ENCODE measurements at places on chromosomes 6 and 20.

- no peaks in the 10 kb centered on the region for H3K4me1 ChIP-seq
- H3K4me3 ChIP-seq, result no peak overlapping the region
- no peak overlapping the region for H3K27ac ChIP-seq
These were observed 31.1 kb upstream of the ENPP4 start for GRCh38 chr6:46098678-46099077.

- no peak for DNase-seq
- H3K4me3 ChIP-seq, result peak overlapping the region; percentile 87
- H3K27me3 ChIP-seq, result no peaks in the 10 kb centered on the region
- peaks cover 29% of the 10 kb centered on the region for H3K4me1 ChIP-seq
These were observed 1.9 kb downstream of the PHIP start for GRCh38 chr6:79076160-79076559.

DNA sequence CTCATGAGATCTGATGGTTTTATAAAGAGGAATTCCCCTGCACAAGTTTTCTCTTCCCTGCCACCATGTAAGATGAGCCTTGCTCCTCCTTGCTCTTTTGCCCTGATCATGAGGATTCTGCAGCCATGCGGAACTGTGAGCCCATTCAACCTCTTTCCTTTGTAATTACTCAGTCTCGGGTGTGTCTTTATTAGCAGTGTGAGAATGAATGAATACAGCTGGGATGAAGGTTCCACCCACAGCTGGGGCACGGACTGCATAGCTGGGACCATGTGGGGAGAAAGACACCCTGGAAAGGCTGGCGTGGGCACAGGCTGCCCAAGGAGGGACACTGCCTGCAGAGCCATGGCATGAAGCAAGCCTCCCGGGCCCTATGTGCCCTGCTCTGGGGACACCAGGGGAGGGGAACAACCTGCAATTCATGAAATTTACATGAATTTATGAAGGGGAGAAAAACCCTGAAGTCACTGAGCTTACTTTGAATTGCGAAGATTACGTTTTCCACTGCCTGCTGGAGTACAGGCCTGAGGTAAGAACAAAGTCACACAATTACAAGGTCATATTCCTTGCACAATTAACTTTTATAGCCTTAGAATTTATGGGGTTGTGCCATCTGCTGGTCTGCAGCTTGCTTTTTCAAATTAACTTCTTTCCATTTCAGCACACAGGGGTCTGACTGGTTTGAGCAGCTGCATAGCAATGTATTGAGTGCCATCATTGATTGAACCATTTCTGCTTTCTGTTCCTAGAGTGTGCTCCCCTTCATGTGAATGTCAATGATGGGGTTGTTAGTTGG, 46.2 kb downstream of the SLC22A1 start:
- no peak overlapping the region for H3K4me3 ChIP-seq
- H3K27ac ChIP-seq, result no peak overlapping the region
- no peaks in the 10 kb centered on the region for H3K4me1 ChIP-seq

DNA sequence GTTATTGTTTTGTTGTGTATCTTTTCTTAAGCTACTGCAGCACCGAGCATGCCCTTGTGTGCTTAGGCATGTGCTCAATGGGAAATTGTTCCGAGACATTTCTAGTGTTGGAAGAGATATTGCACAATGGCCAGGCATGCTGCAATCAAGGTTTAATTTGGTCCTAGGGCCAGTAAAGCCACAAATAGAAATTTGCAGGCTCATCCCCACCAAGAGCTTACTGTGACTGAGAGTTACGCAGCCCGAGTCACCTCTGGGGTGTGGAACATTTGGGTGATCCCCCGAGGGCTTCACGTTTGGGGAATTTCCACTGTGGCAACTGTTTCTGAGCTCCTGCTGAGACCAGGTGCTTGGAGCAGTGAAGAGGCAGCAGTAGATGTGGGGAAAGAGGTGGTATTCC, 65.8 kb downstream of the ADTRP start:
- H3K27ac ChIP-seq, result no peak overlapping the region
- H3K27me3 ChIP-seq, result no peaks in the 10 kb centered on the region
- no peak for DNase-seq
- H3K4me3 ChIP-seq, result no peak overlapping the region
- H3K4me1 ChIP-seq, result no peaks in the 10 kb centered on the region
- no peaks in the 10 kb centered on the region for H3K36me3 ChIP-seq

DNA sequence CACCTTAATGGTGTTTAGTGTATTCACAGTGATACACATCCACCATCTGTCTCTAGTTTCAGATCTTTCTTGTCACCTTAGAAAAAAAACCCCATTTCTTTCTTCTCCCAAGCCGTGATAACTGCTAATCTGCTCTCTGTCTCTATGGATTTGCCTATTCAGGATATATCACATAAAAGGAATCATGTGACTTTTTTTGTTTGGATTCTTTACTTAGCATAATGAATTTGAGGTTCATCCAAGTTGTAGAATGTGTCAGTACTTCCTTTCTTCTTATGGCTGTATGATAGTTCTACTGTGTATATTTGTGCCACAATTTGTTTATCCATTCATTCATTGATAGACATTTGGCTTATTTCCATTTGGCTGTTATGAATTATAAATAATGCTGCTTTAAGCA, 57.1 kb downstream of the ITCH start:
- DNase-seq, result no peak
- H3K27ac ChIP-seq, result no peak overlapping the region
- peaks cover 20% of the 10 kb centered on the region for H3K36me3 ChIP-seq
- no peaks in the 10 kb centered on the region for H3K27me3 ChIP-seq
- no peaks in the 10 kb centered on the region for H3K4me1 ChIP-seq
- no peak overlapping the region for H3K4me3 ChIP-seq

GRCh38 chr6:91196729-91197128, 609.9 kb upstream of the MAP3K7 start:
- no peak for DNase-seq
- H3K36me3 ChIP-seq, result no peaks in the 10 kb centered on the region
- H3K27me3 ChIP-seq, result no peaks in the 10 kb centered on the region
- no peak overlapping the region for H3K4me3 ChIP-seq
- H3K4me1 ChIP-seq, result no peaks in the 10 kb centered on the region

DNA sequence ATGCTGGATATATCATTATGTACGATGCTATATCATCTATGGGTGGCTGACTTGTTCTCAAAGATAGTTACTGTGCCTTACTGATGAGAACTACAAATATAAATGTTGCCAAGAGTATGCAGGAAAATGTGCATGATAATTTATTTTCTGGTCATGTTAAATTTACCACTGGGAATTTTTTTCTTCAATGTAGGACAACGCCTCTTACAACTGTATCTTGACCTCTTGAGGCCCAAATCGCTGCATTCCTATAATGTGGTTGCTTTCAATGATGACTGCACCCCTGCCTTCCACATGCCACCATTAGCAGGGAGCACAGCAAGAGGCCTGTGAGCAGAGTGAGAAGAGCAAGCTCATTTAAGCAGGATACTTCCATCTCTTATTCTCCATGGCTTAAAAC, 5.7 kb upstream of the RALGAPB start:
- no peak overlapping the region for H3K27ac ChIP-seq
- H3K36me3 ChIP-seq, result no peaks in the 10 kb centered on the region
- H3K27me3 ChIP-seq, result no peaks in the 10 kb centered on the region
- no peak overlapping the region for H3K4me3 ChIP-seq
- DNase-seq, result no peak

DNA sequence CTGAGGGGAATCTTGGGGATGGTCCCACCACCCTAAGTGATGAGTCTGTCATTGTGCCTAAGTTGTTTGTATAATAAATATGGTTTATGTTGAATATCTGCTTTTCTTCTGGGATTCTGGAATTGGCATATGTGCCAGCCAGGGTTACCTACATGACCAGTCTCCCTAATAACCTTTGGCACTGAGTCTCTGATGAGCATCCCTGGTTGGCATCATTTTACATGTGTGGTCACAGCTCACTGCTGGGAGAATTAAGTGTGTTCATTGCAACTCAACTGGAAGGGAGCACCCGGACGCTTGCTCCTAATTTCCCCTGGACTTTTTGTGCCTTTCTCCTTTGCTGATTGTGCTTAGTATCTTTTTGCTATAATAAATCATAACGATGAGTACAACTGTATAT, 8.1 kb downstream of the SMAP1 start:
- no peak overlapping the region for H3K27ac ChIP-seq
- no peak for DNase-seq
- H3K36me3 ChIP-seq, result no peaks in the 10 kb centered on the region
- H3K4me1 ChIP-seq, result peaks cover 14% of the 10 kb centered on the region
- no peaks in the 10 kb centered on the region for H3K27me3 ChIP-seq

DNA sequence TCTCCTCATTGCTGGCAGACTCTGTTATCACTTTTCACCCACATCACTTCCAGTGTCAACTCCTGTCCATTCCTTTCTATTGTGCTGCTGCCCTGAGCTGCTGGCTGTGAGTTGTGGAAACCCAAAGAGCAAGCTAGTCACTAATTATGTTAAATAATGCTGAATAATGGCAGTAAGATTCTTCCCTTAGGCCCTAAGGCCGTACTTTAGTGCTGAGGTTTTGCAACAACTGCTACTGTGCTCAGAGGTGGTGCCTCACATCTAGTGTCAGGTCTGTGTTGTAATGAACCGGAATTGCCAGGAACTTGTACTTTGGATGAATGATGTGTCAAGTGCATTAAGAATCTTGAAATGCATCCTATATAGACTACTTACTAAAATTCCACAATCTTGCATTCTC, 372.2 kb upstream of the RNF217 start:
- no peaks in the 10 kb centered on the region for H3K4me1 ChIP-seq
- H3K27ac ChIP-seq, result no peak overlapping the region
- no peaks in the 10 kb centered on the region for H3K36me3 ChIP-seq
- no peak for DNase-seq
- no peaks in the 10 kb centered on the region for H3K27me3 ChIP-seq
- no peak overlapping the region for H3K4me3 ChIP-seq

DNA sequence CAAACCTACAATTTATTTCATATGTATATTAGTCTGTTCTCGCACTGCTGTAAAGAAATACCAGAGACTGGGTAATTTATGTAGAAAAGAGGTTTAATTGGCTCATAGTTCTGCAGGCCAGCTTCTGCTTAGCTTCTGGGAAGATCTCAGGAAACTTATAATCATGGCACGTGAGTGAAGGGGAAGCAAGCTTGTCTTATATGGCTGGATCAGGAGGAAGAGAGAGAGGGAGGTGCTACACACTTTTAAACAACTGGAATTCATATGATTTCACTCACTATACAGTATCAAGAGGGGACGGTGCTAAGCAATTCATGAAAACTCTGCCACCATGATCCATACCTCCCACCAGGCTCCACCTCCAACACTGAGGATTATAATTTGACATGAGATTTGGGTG, 29.9 kb downstream of the PHACTR2 start:
- H3K27ac ChIP-seq, result no peak overlapping the region
- H3K4me1 ChIP-seq, result no peaks in the 10 kb centered on the region
- H3K27me3 ChIP-seq, result no peaks in the 10 kb centered on the region
- no peaks in the 10 kb centered on the region for H3K36me3 ChIP-seq

DNA sequence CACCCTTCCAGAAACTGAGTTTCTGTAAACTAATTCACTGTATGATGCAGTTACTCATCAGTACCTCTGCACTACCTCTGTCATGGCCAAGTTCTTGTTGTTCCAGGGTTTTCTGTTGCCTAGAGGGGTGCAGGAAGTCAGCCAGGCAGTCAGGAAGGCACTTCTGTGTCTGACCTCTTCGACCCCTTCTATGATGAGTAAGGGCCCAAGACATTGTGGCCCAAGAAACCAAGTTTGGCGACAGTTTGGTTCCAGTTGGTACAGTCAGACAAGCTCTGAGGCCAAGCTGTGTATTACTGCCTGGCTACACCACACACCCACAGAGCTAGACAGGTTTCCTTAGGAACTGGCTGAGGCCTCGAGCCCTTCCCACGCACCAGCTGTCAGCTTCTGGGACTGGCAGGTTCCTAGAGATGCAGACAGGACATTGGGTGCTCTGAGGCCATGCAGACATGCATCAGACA, 41.2 kb downstream of the TRAF3IP2 start:
- no peaks in the 10 kb centered on the region for H3K36me3 ChIP-seq
- DNase-seq, result no peak
- no peak overlapping the region for H3K4me3 ChIP-seq
- peak overlapping the region; percentile 83 for H3K27ac ChIP-seq
- peaks cover 47% of the 10 kb centered on the region for H3K4me1 ChIP-seq

GRCh38 chr6:40543776-40544175, 43.4 kb downstream of the LRFN2 start:
- no peaks in the 10 kb centered on the region for H3K4me1 ChIP-seq
- H3K27me3 ChIP-seq, result peaks cover 5% of the 10 kb centered on the region
- no peak for DNase-seq
- no peak overlapping the region for H3K27ac ChIP-seq
- H3K36me3 ChIP-seq, result no peaks in the 10 kb centered on the region
- H3K4me3 ChIP-seq, result no peak overlapping the region

DNA sequence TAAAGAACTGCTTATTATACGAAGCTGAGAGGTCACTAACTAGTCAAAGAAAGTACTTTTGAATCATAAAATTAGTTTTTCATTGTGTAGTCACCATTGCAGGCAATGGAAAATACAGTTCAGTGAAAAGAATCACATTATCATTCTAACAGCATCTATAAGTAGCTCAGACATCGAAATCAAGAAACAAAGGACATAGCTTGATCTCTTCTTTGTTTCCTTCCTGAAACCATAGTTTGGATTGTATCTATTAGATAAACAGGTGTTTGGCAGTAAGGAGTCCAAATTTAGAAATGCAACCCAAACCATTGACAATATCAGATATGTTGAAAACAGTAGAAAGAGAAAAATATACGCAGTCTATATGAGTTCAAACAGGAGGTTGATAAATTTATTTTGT, 697.3 kb downstream of the TFAP2A start:
- no peak overlapping the region for H3K27ac ChIP-seq
- no peaks in the 10 kb centered on the region for H3K4me1 ChIP-seq
- no peak overlapping the region for H3K4me3 ChIP-seq
- DNase-seq, result no peak
- H3K27me3 ChIP-seq, result no peaks in the 10 kb centered on the region

DNA sequence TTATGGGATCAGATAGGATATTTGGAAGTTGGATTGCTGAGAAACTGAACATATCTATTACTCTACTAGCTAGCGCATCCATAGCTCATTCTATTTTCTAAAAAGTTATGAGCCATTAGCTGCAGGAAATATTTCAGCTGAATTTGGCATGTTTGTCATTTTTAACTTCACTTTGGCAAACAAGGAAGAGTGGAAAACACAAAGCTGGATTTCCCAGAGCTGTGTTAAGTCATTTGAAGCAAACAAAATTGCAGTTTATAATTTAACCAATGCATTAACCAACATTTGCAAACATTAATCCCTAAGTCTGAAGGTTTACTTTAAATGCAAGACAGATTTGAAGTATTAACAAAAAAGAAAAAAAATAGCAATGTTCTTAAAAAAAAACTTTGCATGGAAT, 1.2 kb downstream of the ALDH8A1 start:
- no peak overlapping the region for H3K4me3 ChIP-seq
- no peak for DNase-seq
- no peak overlapping the region for H3K27ac ChIP-seq
